Jurkat, Clone E6-1 (cell line): ENCODE measurements at places on chromosomes 7 and 10.

DNA sequence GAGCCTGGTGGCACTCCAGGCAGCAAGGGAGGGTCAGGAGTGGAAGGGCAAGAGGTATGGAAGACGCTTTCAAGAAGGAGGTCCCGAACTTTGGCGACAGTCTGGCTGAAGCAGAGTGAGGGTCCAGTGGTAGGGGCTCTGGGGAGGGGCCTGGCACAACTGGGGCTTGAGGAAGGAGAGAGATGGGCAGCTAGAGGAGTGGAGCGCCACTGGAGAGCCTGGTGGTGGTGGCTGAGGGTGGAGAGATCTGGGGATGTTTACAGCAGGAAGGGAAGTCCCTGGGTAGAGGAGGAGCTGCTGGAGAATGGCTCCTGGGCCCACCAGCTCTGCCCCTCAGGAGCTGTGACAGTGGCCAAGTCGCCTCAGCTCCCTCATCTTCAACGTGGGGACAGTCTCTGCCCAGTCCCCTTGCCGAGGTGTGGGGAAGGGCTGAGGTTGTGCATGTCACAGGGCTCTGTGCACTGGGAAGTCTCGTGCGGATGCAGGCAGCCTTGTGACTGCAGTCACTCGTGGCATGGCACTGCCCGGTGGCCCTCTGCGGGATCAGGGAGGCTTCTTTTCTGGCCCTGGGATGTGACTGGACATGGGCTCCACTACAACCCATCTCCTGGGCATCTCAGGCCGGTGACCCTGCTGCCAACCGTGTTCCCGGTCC lies 18.5 kb downstream of the UBTD1 start:
- DNase-seq: no peak

DNA sequence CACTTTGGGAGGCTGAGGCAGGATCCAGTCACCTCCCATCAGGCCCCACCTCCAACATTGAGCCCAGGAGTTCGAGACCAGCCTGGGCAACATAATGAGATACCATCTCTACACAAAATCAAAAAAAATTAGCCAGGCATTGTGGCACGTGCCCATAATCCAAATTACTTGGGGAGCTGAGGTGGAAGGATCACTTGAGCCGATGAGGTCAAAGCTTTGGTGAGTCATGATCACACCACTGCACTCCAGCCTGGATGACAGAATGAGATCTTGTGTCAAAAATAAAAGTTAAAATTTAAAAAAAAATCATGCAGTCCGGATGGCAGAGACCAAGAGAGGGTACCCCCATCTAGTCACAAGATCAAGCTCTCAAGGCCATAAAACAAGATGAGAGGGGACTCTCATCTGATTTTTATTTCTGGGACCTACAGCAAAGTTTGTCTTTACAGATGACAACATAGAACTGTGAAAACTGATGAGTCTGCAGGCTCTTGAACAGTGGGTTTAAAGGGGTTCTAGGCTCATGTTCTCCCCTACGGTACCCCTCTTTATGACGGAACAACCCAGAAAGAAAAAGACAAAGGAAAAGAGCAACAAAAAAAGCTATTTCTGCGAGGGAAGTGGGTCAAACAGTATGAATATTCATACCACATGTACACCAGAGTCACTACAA lies 28.9 kb upstream of the CREB3L2 start:
- no peak for DNase-seq

GRCh38 chr10:80292607-80293239 lies 3.3 kb upstream of the MAT1A start:
- DNase-seq: no peak

DNA sequence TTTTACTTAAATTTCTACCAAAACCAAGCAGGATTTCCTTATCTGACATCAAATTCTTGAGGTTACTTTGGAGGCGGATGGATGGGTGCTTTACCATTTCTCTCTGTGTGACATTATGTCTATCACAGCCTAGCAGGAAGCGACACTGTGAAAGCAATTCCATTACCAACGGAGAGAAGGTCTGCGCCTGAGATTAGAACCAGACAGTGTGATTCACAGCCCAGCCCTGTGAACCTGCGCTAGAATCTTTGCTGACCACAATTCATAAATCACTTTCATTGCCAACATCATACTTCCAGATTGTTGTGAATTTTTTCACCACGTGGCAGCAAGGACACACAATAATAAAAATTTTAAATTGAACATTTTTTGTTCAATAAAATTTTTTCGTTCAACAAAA lies 126.5 kb downstream of the CUBN start:
- peak; percentile 93 for DNase-seq

DNA sequence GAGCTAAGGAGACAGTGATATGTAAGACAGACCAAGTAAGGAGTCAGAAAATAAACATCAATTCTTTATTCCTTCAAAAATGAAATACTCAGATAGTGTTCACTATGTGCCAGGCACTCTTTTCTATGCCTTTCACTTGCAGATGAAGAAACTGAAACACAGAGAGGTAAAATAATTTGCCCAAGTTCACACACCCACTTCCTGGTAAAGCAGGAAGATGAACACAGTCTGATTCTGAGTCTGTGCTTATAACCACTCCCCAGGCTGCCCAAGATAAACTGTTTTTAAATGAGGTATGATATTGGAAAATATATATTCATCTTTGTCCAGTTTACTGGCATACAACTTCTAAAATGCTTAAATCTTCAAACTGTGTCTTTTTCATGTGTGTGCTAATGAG lies 294.4 kb upstream of the NPVF start:
- no peak for DNase-seq

- DNase-seq: no peak
Observed at GRCh38 chr10:8731121-8732095, 676.9 kb downstream of the GATA3 start.

GRCh38 chr10:58851606-58852005 lies 324.8 kb upstream of the PHYHIPL start:
- DNase-seq: no peak

DNA sequence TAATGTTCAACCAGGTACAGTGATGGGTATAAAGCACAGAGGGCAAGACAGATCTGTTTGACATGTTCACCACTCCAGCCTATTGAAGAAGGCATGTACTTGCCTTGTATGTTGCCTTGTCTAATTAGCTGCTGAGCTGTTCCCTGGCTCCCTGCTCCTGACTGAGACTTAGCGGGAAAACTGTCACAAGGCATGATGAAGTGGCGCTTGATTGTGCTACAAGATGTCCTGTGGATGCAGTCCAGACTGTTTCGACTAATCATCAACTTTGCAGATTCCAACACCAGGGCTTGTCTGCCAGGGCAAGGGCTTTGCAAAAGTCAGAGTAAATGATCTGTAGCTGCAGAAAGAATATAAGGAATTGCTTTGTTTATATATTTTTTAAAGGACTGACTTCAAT lies 136.2 kb upstream of the NRBF2 start:
- DNase-seq: no peak

DNA sequence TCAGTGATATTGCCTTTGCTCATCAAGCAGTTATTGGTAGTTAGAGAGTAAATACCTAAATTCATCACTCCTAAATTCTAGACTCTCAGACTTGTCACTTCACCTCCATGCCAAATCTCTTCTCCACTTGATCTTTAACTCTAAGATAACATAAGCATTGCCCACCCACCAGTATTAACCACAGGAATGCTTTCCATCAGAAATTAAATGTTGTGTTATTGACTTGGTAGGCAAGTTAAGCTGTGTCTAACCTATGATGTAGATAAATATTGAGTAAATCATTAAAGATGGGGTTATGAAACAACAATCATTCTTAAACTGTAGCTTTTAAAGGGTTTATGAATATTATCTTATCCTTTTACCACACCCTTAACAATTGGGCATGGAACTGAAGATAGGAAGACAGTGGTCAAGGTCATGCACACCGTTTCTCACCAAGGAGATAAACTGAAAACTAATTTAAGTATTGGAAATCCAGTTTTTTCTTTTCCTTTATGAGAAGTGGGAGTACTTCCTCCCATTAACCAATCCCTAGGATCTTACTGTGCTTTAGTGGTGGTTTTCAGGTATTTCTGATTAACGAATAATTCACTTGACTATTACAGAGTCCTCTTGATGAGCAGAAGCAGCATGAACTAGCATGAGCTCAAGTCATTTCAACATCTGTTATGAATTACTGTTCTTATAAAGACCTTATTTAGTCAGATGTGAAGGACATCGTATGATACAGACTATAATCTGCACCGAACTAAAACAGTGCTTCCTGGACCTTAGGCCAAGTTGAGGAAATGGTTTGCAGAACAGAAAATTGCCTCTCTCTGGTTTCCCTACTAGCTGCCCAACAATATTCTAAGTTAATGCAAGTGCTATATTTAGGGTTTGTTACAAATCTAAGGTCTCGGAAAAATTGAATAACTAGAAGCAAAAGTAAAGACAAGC lies 142.0 kb downstream of the LCOR start:
- DNase-seq: no peak

- no peak for DNase-seq
Observed at GRCh38 chr10:49207936-49208487, 19.8 kb upstream of the TMEM273 start.

GRCh38 chr7:51455513-51455912 lies 138.9 kb upstream of the COBL start:
- DNase-seq: no peak

DNA sequence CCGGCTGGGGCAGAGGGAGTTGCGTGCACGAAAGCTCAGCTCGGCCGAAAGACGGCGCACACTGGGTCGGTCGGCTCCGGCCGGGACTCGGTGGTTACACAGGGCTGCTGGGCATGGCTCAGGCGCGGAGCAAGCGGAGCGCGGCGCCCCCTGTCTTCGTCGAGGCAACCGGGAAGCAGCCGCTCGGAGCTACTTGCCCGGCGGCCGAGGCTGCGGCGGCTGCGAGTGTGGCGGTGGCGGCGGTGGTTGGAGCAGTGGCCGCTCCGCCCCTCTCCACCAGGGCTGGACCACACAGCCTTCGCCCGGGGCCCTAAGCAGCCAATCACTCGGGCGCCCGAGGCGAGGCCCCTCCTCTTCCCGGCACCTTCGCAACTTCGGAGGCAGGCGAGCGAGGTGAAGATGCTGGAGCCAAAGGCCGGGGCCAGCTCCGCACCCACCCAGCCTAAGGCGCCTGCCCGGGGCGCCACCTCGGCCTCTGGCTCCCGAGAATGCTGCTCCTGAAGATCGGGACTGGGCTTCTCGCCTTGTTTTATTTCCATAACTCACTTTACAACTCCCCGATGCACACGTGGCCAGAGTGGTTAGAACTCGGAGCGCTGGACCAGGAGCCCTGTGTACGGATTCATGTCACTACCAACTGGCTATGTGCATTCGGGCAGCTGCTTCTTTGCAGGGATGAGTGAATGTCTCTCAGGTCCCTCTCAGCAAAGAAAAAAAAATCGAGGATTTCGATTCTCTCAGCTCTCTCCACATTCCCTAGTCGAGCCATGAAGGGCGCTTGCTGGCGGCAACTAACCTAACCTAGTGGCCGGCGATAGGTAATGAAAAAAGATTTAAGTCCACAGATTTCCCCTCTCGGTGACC lies at the start of gene TLL2:
Gene TLL2, minus strand, starts transcription at position 229 of the 864 bp plus-strand sequence. CDS start 241 bp downstream, outside the sequence.
- DNase-seq: peak; percentile 46

DNA sequence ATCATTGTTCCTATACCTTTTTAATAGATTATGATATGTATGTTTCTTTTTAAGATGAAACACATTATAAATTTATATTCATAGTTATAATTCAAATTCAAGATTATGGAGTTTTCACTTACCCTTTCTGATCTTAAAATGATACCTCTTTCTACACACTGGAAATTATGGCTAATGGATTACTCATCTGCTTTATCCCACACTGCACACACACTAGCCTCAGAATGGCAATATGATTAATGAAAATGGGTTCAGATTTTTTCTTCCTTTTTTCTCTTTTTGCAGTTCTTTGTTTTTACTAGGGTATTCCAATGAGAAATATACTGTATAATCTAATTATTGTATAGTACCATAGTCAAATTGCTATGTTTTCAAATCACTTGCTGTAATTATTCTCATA lies 82.3 kb upstream of the FZD1 start:
- no peak for DNase-seq

DNA sequence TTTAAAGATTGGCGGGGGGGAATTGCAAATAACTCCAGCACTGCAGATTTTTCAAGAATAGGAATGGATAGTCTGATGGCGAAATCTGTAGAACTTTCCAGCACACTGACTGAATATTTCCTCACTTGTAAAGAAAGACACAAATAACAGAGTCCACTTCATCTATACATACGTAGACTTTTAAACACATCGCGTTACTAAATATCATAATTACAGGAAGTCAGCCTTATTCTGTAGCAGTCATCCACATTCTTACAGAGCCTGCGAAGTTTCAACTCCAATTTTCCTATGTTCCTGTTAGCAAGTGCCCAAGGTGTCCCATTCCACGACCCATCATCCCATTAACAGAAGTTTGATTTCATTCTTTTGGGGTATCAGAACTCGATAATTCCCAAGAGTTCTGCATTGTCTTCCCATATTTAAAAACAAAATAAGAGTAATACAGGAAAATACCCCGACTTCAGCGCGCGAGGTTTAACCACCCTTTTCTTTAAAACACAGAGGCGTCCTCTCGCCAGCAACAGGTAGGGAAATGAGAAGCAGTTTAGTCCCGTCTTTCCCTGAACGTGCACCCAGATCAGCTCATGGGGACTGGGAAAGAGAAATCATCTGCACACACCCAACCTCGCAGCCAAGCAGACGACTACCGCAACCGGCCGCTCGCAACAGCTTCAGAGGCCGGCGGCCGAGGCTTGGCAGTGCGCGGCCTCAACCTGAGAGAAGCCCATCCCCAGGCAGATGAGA lies 880 bp downstream of the HERC4 start:
- no peak for DNase-seq

DNA sequence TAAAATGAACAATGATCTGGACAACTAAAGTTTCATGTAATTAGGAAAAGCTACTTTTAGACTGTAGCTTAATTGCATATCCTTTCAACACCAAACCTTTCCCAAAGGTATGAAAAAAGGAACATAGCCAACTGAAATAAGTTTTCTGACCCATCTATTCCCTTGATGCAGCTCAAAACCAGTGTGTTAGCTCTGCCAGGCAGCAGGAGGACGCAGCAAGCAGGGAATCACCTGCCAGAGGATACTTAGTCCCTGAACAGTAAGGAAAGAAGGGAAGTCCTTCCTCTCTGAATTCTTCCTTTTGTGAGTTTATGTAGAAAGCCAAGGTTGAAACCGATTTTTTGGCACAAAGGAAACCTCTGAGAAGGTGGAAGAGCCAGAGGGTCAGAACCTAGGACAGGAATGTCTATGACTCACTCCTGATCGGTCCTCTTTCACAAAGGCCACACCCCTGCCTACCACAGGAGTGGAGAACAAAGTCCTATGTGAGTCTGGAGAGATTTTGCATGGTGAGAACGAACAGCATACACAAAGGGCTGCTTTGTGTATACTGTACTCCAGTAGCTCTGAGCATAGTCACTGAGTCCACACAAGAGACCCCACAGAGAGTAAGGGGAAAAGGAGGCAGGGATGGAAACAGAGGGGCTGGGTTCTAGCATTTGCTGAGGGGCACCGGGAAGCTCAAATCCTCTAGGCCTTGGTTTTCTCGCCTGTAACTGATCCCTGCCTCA lies 68.8 kb upstream of the GSDME start:
- no peak for DNase-seq

GRCh38 chr10:70403483-70404035 lies 386 bp upstream of the EIF4EBP2 start:
- no peak for DNase-seq

GRCh38 chr10:74150204-74150989 lies at the start of gene AP3M1:
Gene AP3M1, minus strand, starts transcription at chr10:74150828. Its CDS starts 12,449 bp downstream, at chr10:74138379.
- DNase-seq: peak; percentile 72
